ENCODE measurements at places on chromosomes 7 and 10.

- no peak for DNase-seq
These were observed 7.2 kb downstream of the TNS3 start for GRCh38 chr7:47574482-47575329.

- DNase-seq: no peak
These were observed 154.2 kb downstream of the LCOR start for GRCh38 chr10:96986200-96986856.

- no peak for DNase-seq
These were observed 14.5 kb downstream of the PARD3 start for GRCh38 chr10:34800624-34801023.

DNA sequence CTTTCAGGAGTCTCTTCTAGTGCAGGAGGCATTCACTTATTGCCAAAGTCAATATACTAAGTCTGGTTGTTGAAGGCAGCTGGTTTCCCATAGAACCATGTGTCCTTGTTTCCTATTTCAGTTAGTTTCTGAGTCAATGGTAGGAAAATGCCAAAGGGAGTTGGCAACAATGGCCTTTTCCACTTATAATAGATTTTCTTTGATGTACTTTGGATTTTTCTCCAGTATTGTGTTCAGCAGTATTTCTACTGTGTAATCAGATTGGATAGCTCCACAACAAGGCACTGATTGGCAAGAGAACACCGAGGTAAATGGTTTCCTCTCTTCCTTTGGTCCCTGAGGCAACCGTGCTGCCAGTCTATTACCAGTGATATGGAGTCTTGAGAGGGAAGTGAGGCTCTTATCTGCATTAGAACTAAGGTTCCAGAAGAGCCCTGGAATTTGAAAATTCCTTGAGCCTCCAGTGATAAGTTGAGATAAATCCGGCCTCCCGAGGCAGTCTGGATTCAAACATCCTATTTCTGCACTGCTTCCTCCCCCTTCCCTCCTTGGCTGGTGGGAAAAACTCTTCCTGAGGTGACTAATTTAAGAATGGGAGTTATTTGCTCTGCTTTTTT lies 7.9 kb upstream of the SEPTIN7 start:
- peak; percentile 10 for DNase-seq

DNA sequence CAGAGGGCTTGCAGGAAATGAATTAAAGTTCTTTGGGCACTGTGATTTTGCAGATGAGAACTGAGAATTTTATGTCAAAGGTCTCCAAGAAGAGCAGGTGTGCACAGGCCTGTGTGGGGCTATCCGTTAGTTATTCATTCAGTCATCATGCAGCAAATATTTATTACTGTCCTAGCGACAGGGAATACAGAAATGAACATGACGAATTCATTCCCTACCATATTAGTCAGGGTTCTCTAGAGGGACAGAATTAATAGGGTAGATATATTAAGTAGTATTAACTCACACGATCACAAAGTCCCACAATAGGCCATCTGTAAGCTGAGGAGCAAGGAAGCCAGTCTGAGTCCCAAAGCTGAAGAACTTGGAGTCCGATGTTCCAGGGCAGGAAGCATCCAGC lies 2.9 kb upstream of the MMP21 start:
- no peak for DNase-seq

DNA sequence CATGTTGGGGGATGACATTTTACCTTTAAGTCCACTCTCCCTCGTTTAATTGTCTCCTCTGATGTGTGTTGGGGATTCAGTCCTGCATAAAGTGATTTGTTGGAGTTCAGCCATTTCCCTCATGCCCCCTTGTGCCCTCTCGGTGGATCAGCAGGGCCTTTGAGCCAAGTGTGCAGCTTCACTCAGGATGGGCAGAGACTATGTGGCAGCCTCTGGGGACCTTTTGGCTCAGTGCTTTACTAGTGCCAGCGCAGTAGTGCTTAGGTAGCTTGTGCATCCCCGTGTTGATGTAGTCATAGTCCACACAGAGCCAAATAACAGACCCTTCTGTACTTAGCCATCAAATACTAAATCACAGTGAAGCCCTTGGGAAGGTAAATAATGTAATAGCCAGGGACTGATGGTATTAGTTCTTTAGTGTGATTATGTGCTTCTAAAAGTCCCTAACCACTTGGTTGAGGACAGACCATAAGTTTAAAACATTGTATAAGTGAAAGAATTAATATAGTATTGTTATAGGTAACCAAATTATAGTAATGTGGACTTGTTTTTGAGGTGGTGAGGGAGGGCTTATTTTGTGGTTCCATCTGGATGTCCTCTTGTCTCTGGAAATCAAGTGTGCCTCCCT lies 11.4 kb downstream of the BUB3 start:
- no peak for DNase-seq

DNA sequence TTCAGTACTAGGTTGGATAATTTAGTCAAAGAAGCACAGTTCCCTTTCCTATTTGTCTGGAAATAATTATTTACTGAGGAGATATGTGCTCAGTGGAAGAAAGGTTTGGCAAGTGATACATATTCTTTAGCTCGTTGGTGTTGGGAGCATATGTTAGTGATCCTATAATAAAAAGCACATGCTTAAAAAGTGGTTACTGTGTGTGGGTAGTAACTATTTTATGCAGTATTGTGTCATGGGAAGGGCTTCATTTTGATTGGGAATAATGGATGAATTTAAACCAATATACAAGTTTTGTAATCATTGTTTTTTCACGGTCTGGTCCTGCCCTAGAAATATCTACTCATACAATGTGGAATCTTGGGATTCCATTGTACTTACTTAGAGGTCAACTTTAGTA lies 188.7 kb upstream of the PPP1R3A start:
- DNase-seq: peak; percentile 78

- peak; percentile 22 for DNase-seq
These were observed 860.9 kb downstream of the XPNPEP1 start for GRCh38 chr10:109062371-109062770.

DNA sequence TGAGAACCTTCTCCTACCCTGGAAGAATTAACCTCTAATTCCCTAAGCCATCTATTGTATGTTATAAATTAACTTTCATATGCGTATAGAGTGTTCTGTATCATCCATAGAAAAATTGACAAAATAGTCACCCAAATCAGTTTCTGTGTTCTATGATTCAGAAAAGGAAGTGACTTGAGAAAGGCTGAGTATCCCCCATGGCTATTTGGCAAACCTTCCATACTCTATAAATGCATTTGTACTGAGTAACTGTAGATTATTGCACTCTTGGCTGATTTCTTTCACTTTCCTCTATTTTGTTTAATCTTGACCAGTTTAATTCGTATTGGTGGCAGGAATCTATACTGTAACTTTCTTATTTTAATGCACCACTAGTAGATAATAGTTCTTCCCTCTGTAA lies 182.2 kb downstream of the HTR7 start:
- DNase-seq: peak; percentile 40

GRCh38 chr10:13794992-13795612 lies 208.3 kb downstream of the PRPF18 start:
- DNase-seq: no peak

DNA sequence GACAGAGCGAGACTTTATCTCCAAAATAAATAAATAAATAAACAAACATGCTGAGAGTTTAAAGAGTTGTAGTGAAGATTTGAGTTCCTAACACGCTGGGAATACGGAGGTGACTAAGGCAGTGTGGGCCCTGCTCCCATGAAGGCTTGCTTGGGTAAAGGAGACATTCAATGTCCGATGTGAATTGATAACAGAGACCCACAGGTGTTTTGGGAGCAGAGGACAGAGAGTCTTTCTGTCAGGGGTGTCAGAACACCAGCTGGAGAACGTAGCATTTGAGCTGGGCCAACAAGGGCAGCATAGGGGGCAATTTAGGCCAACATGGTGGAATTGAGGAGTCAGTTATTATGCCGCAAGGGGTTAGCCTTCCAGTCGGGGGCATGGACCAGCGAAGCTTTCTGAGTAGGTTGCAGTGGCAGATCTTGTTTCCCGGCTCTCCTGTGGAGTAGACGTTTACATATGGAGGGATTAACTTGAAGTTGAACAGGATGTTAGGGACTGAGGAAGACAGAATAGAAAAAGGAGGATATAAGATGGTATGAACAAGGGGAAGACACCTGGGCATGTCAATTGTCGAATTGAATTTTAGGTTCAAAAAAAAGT lies 5.6 kb downstream of the PROSER2 start:
- DNase-seq: no peak

DNA sequence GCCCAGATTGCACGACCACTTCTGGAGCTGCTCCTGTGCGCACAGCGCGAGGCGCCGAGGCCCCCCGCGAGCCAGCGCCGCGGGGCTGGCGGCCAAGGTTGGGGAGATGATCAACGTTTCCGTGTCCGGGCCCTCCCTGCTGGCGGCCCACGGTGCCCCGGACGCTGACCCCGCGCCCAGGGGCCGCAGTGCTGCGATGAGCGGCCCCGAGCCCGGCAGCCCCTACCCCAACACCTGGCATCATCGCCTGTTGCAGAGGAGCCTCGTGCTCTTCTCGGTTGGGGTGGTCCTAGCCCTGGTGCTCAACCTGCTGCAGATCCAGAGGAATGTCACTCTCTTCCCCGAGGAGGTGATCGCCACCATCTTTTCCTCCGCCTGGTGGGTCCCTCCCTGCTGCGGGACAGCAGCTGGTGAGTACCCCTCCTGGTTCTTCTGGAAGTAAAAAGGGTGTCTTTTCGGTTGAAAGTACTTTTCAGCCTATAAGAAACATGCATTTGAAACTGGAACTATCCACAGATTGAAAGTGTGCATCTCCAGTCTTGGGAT lies 683 bp downstream of the INSIG1 start:
- no peak for DNase-seq

GRCh38 chr7:124792002-124792401 lies 26.4 kb upstream of the GPR37 start:
- DNase-seq: no peak

DNA sequence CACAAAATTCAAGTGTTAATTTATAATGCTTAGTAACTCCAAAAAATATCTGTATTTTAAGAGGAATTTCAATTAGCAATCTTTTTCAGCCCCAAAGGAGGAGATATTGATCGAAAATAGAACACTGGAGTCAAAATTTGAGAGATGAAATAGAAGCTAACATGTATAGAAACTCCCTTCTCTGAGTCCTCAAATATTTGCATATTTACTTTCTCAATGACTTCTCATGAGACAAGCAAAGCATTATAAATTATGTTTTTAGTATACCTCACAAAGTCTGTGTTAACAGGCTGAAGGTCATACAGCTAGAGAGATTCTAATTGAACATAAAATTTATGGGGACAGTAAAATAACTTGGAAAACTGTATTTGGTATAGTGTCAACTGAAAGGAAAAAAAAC lies 260.5 kb downstream of the GPAM start:
- DNase-seq: no peak

DNA sequence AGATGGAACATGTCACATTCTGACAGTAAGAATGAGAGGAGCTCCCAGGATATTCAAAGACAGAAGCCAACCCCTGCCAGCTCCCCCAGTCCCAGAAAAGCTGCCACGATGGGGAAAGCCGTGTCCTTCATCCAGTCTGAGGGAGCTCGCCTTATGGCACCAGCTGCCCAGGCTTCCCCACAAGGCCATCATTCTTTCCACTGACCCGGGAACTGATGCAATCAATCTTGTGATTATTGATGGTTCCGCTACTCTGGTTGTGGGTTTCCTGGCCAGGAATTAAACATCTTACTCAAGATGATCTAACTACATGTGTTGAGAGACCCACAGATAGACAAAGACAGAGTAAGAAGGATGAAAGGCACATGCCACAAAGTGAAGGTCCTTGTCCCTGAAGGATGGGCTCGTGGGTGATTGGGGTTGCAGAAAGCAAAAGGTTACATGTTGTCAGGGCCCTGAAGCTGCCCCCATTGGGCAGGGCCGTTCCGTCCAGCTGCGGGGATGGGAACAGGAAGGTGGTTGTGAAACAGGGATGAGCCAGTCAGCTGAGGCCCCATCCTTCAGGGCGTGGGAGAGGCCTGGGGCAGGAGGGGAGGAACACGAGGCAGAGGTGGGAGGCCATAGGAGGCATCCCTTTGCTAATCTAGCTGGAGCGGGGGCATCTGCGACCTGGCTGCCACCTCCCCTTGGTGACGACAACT lies 127.6 kb downstream of the OAT start:
- no peak for DNase-seq

DNA sequence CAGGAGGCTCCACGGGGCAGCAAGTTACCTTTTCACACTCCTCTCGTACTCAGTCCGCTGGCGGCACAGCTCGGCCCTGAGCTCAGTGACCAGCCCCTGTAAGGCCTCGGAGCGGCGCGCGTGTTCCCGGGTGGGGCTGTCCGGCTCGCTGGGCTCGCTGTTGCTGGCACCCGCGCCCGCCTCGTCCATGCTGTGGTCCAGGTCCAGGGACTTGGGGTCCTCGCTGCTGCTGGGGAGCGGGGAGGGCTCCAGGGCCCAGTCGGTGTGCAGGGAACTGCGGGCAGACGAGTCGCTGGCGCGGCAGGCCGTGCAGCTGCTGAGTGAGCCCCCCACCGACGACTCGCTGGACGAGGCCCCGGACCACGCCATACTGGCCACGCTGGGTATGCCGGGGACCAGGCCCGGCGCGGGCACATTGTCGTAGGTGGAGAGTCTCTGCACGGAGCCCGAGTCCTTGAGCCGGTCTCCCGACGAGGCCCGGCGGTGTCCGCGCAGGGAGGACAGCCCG lies 143.8 kb downstream of the MAPK8 start:
- no peak for DNase-seq

DNA sequence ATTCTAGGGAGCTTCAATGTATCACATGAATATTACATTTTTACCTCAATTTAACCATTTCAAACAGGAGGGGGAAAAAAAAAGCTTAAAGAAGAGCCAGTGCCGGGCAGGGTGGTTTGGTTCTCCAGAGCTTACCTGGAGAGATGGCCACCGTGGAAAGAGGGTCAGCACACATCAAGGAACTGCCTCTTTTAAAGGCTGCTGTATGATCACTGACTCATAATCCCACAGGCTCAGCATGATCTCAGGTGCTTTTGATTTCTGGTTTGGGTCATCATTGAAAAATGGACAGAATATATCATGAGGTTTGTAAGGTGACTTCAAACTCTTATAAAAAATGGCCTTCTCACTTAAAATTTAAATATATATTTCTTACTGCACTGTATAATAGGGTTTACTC lies 67.5 kb upstream of the MDFIC start:
- DNase-seq: no peak

GRCh38 chr10:64648915-64649314 lies 1127.7 kb downstream of the REEP3 start:
- DNase-seq: no peak

- no peak for DNase-seq
These were observed 4.0 kb downstream of the SNX13 start for GRCh38 chr7:17936321-17936720.

DNA sequence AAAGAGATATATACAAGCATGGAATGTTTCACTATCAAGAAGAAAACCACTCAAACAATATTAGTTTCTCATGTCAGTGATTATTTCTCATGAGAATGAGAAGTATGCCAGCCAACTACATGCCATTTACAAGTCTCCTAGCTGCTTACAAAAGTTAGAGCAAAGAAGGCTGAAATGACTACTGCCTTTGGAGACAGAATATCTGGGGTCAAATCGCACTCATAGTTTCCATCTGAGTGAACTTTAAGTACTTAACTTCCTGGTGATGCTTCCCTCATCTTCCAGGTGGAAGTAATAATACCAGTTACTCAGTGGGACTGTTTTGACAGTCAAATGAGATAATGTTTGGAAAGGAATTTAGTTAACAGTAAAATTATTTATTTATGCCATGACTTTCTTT lies 42.0 kb upstream of the RHOBTB1 start:
- peak; percentile 19 for DNase-seq

All from fibroblast of skin of right quadriceps (primary cell).